Activated naive CD8-positive, alpha-beta T cell treated with anti-CD3 and anti-CD28 coated beads for 36 hours (primary cell): ENCODE measurements at places on chromosomes 1 and 21.
A peak's percentile ranks its signal among the peaks of the same experiment; 100 is the strongest.

DNA sequence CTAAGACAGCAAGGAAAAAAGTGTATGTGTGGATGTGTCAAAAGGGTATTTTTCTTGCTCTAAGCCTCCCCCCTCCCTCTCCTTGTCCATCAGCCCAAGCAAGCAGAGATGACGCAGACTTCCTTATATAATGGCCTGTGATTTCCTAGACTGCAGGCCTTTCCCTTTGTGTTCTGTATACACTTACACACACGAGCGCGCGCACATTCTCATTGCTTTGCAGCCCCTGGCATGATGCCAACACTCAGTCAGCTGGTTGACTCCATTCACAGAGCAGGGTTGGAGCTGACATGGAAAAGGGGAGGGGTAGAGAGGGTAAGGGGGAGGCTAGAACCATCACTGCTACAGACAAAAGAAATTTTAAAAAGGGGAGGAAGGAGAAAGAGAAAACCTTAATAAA, 41.8 kb downstream of the GATAD2B start:
- peak; percentile 38 for DNase-seq

DNA sequence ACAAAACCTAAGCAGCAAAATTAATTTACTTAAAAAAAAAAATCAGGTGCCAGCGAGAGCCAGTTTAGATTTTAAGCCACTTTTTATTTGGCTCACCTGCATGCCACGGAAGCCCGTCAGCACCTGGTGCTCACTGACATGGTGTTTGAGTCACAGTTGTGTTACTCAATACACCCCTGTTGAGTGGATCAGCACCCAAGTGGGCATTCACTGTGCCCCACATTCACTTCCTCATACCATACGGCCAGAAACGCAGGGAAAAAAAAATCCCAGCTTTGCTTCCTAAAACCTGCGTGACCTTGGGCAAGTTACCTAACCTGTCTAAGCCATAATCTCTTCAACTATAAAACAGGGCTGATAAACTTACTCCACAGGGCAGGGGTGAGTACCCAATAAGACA, 42.8 kb upstream of the SIM2 start:
- DNase-seq = no peak

GRCh38 chr1:37439349-37439995, 34.9 kb upstream of the ZC3H12A start:
- DNase-seq = no peak

DNA sequence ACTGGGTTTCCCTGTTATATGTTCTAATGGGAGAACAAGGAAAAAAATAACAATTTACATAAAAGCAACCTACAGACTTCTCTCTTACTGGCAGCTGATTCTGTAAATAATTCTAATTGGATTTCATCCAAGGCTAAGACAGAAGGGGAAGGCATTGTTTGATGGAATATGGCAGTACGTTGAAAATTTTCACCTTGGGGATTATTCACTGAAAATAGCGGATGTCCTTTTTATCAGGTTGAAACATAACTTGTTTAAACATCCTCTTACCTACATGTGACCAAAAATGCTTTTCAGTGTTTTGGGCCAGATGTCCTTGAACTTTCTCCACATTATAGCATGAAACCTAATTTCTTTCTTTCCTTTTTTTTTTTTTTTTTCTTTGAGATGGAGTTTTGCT, 24.9 kb downstream of the TSNAX start:
- DNase-seq = no peak

DNA sequence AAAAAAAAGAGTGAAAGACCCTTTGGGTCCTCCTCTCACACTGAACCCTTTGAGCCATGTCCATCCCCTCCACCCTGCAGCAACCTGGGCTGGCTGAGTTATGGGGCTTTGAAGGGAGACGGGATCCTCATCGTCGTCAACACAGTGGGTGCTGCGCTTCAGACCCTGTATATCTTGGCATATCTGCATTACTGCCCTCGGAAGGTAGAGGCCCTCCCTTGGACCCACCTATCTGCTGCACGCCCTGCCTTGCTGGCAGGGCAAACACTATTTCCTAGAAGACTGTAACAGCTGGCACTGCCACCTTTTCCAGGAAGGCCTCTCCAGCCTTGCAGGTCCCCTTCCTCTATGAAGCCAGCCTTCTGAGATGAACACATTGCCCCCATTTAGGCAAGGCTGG, 1.1 kb downstream of the SLC50A1 start:
- peak; percentile 28 for DNase-seq

DNA sequence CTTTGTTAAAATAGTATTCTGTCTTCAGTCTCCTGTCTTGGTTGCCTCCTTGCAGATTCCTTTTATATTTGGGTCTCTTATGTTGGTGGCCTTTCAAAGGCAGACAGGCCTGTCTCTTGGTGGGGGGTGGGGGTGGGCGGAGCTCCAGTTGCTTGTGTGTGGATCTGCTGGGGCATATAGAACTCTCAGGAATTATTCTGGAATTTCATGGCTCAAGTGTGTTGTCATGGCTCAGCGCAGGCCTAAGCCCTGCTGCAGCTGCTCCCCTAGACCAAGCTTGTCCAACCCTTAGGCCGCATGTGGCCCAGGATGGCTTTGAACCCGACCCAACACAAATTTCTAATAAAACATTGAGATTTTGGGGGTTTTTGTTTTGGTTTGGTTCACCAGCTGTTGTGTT, 8.0 kb downstream of the C1orf35 start:
- DNase-seq = no peak

DNA sequence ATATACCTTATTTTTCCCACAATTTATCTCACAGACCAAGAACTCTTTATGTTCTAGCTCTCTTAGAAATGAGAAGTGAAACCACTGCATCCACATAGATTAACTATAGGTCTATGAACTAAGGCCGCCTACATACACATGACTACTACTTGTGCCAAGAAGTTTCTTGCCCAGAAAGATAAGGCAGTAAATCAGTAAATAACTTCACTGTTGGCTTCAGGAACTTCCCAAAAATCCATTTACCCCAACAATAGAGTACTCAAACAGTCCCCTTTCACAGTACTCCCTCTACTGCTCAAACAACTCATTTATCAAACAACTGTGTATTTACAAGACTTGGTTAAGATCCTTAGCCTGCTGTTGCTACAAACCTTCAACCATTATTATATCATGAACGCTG, 96.5 kb downstream of the NME7 start:
- no peak for DNase-seq

DNA sequence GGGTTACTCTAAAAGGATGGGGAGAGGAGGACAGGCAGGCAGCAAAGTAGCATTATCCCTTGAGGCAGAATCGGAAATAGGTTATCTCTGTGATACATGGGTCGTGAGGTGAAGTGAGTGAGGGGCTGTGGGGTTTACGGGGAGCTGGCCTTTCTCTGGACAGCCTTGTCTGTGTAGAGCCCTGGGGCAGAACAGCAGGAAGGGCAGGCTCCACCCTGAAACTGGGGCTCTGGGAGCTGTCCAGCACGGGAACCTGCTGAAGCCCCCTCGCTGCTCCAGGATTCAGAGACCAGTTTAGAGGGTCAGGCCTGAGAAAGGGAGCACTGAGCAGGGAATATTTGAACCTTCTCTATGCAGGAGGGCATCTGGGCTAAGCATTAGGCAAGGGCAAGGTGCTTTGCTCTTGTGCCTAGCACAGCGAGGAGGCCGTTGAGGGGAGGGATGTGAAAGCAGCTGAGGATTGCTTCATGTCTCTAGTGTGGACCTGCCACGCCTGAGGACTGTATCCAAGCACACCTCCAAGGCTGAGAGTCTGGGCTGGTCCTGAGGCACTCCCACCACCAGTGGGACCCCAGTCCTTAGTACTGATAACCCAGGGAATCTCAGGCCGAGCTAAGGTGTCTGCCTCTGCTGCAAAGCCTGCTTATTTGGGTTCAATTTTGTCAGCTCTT, 55.8 kb downstream of the NAV1 start:
- no peak for DNase-seq

- no peak for DNase-seq
These were observed 146.1 kb downstream of the GRIK1 start for GRCh38 chr21:29793712-29794111.

- DNase-seq = no peak
These were observed 48.5 kb downstream of the C8B start for GRCh38 chr1:56917356-56917755.

GRCh38 chr1:244164511-244164890, 113.4 kb downstream of the ZBTB18 start:
- no peak for DNase-seq

DNA sequence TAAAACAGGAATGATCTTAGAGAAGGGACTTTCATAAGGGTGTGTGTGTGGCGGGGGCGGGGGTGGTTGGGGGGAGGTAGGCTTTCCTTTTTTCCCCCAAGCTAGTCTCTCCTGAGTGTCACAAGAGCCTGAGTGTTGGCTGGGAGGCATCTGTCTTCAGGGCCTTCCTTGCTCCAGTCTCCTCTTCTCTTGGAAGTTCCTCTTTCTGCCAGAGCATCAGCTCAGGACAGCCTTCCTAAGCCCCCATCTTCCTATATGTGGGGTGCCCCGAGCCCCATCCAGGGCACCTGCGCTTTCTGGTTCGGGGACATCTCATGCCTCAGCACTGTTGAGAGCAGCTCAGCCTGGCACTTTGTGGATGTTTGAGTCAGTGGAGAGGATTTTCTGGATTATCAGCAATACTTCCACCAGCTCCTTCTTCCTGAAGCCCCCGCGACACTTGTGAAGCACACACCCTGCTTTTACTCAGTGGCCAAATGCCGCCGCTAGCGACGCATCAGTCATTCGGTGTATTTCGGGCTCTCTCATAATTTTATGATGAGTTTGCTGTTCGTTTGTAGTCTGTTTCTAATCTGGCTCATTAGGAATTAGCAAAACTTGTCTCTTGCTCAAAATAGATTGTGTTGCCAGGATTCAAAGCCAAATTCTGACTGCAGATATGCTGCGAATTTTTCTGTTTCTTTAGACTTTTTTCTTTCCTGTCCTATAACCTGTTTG, 61.7 kb downstream of the GALNT2 start:
- DNase-seq = no peak

- DNase-seq = no peak
These were observed 522.9 kb downstream of the LRRIQ3 start for GRCh38 chr1:73674945-73675561.

GRCh38 chr1:190881064-190881463, 403.4 kb upstream of the BRINP3 start:
- no peak for DNase-seq

GRCh38 chr1:161483361-161483760, 21.9 kb upstream of the FCGR2A start:
- DNase-seq = no peak

DNA sequence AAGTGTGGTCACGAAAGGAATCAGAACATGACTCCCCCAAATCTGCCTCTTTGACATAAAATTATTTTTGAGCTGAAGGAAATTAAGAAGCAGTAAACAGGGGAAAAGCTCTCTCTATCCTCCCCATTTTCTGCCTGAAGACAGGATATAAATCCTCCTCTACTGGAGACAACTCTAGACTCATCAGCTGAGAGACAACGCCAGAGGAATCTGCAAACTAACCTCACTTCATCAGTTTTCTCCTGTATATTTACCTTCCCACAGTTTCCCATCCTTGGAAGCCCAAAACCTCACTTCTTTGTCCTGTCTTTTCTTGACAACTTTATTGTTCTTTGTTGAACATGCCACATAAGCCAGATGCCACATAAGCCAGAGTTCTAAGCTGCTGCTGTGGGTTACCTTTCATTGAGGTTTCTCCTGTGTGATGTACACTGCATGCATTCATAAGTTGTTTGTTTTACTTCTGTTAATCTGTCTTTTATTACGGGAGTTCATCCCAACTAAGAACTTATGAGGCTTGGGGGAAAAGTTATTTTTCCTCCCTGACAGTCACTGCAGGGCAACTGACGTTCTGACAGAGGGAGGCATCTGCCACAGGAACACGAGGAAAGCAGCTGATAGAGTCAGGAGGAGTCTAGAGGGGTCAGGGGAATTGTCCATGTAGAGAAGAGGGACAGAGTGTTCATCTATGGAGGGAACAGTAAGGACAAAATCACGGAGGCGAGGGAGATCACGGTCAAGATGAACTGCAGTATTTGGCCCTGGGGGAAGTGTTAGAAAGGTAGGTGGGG, 19.2 kb downstream of the ST6GALNAC3 start:
- no peak for DNase-seq

DNA sequence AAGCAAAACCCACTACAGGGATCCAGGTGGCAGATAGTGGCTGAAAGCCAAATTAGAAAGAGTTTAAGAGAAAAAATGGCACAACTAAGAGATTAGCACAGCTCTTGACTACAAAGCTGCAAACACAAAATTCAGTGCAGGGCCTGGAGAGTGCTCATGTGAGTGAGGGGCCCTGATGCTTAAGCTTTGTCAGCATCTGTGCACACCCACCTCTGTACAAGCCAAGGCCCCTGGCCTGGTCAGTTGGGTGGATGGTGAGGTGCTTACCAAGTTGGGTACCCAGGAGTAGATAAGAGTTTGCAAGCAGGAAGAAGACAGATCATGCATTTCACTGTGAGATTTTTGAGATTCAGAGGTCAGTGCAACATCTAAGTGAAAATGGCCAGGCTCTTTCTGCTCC, 62.7 kb upstream of the ATP1B1 start:
- no peak for DNase-seq
